ENCODE measurements at places on chromosomes 3 and 15.

- no peak for DNase-seq
These were observed 103.3 kb downstream of the STT3B start for GRCh38 chr3:31636049-31636448.

- no peak for DNase-seq
These were observed 44.6 kb downstream of the EOMES start for GRCh38 chr3:27677565-27677964.

- DNase-seq, result no peak
These were observed 32.3 kb downstream of the EXOG start for GRCh38 chr3:38528457-38528856.

GRCh38 chr3:153410517-153410916 lies 248.5 kb downstream of the RAP2B start:
- no peak for DNase-seq

DNA sequence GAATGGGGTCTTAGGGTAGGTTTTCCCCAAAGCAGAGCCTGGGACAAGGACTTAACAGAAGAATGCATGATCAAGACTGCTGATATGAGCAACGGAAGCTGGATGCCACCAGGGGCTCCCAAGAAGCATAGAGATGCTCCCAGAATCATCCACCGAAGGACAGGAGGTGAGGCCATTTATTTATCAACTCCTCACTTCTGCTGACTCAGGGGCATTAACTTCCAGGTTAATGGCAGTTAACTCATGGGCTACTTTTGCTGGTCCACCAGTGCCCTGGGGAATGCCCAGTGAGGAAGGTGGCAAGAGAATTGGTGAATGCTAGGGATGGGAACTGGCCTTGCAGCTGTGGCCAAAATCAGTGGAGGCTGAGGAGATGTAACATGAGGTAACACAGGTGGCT lies 27.8 kb downstream of the TAFA4 start:
- DNase-seq, result no peak

DNA sequence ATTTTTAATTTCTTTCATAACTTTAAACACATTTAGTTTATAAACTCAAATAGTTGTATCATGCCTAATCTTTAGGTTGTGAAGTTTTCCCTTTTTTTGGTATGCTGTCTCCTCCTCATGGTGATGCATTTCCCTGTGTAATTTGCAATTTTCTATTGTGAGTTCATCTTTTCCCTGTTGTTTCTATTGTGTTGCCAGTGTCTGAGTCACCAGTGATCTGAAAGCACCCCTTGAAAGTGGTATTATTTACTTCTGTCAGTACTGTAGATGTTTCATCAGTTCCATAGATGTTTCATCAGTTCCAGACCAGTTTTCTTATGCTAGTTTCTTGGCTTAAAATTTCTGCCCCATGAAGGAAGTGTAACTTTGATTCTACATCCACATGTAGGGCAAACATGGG lies 80.6 kb downstream of the OXSM start:
- no peak for DNase-seq

- DNase-seq, result no peak
These were observed 54.6 kb downstream of the DAPK2 start for GRCh38 chr15:63991706-63992105.

DNA sequence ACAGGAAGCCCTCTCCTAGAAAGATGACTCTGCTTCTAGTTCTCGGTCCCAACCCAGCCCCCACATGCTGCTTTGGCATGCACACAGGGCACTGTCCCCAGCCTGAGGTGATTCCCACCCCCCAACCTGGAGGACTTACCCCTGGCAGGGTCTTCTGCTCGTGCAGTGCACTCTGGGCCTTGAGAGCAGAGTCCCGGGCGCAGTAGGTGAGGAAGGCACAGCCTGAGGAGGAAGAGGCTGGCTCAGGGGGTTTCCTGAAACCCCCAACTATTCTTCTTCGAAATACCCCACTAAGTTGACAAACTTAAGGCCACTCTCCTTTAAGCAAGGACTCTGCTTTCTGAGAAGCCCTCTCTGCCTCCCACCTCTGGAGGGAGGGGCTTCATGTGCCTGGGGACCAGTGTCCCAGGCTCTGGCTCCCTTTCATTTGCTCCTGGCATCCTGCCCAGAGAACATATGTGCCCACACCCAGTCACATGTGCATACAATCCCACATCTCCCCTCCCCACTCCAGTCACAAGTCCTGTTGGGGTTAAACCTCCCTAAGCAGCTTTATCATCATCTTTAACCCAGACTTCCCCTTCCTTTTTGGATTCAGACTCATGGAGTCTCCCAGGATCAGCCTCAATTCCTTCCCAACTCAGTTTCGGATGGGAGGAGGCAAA lies 4.1 kb downstream of the CELF6 start:
- no peak for DNase-seq

GRCh38 chr3:149273096-149273751 lies 51.6 kb upstream of the CP start:
- DNase-seq, result peak; percentile 22

GRCh38 chr15:48667701-48668100 lies 22.2 kb upstream of the FBN1 start:
- no peak for DNase-seq

- DNase-seq, result peak; percentile 71
These were observed 81.9 kb upstream of the CTNNB1 start for GRCh38 chr3:41117398-41117870.

- peak; percentile 65 for DNase-seq
These were observed 68.5 kb downstream of the TRANK1 start for GRCh38 chr3:36876181-36876936.

DNA sequence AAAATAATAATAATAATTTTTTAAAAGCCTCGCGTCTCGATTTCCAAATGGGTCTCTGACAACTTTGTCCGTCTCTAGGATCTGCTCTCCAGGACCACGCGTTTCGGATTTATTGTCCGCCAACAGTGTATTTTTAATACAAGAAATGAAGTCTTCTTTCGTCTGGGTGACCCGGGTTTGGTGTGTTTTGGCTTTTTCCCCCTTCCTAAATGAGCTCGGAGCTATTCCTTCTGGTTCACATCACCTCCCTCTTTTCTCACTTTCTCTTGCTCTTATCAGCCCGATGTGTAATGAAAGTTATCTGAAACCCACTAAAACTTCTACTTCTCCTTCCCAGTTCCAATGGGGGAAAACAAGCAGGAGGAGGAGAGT lies 516.7 kb downstream of the MECOM start:
- no peak for DNase-seq

- DNase-seq, result no peak
These were observed 209.0 kb downstream of the ARRDC4 start for GRCh38 chr15:98169551-98169950.

GRCh38 chr3:133761605-133762484 lies 15.7 kb downstream of the TF start:
- no peak for DNase-seq

DNA sequence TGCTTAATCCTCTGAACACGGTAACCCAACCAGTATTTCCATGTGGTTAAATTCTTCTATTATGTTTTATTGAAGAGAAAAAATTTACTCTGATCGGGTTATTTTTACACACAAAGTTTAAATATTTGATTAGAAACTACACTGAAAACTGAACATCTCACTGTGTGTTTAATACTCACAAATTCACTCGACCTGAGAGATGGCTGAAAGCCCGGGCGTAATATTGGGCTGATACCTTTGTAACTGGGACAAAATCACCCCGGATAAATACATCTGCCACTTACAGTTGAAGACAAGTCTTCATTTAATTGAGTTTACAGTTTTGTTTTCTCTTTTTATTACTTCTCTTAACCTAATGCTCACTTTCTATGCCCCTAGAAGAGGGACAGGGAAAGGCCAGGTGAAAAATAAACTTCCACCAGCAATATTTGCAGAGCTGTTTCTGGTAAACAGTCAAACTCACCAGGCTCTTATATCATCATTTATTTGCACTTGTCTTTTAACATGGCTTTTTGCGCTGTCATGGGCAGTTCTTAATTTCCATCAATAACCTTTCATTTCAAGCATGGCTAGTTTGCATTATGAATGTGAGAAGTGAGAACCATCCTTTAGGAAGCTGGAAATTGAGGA lies 145.6 kb upstream of the TMCO5A start:
- DNase-seq, result no peak

DNA sequence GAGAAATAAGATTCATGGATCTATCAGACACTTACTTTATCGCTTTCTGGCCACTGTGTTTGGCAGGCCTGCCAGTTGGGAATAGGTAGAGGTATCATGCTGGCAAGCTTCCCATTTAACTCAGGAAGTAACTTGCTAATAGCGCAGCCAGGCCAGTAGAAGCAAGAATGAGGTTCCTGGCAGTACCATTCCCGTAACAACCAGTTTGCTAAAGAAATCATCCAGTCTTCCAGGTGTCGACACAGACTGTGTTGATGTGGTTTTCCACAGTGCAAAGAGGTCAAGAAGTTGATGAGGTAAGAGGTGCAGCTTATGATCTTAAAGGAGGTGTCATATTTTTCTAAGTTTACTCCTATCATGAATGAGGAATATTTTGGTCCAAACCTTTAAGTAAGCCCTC lies 46.2 kb downstream of the DPH6 start:
- no peak for DNase-seq

DNA sequence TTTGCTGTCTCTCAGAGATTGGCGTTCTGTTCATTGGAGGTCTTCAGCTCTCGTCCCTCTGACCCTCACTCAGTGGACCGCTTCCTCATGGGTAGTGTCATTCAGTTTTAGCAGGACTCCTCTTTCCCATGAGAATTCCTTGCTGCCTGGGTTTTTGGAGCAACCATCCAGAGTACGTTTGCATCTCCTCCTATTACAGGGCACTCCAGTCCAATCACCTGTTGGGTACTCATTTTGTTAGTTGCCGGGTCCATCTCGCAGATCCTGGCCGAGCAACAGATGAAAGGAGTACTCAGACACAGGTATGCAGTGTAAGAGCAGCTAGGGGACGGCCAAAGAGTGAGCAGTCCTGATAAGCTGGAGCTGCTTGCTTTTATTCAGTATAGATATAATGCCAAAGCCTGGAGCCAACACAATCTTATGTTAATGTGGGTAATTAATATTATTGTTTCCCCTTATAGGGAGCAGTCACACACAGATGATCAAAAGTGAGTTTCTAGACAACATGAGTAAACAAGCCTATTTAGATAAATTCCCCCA lies 49.6 kb downstream of the ISG20 start:
- no peak for DNase-seq

GRCh38 chr3:130968221-130968620 lies 58.4 kb downstream of the ASTE1 start:
- DNase-seq, result no peak

DNA sequence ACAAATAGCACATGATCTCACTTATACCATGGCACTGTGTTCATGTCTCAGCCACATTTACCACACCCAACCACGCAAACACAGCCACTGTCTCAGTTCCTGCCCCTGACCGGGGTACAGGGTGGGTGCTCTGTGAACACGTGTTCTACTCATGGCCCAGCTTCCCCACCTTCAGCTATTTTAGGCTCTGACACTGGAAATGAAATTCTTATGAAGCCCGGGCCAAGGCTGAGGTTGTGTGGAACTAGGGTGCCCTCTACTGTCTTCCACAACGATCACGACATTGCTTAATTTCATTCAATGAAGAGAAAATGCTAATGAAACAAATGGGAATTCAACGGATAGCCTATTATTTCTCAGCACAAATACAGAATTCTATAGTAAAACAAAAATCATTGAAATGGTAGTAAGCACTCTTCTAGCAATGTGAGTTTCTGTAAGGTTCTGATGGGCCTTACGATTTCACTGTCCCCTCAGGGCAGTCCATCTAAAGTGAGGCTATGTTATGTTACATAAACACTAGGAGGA lies 2.1 kb upstream of the GABRA5 start:
- no peak for DNase-seq

DNA sequence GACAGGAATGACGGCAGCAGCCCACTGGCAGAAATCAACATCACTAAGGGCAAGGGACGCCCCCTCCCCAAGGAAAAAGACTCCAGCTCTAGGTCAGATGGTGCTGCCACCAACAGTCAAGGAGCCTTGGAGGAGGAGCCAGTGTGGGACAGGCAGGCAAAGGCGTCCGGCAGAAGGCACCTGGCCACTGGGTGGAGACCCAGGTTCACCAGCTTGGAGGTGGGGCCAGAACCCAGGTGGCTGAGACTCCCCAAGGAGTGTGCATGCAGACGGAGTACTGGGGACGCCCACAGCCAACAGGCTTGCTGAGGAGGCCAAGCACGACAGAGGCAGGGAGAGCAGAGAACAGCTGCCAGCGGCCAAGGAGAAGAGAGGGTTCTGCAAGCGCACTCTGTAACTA lies 35.2 kb downstream of the PTPN23 start:
- no peak for DNase-seq

DNA sequence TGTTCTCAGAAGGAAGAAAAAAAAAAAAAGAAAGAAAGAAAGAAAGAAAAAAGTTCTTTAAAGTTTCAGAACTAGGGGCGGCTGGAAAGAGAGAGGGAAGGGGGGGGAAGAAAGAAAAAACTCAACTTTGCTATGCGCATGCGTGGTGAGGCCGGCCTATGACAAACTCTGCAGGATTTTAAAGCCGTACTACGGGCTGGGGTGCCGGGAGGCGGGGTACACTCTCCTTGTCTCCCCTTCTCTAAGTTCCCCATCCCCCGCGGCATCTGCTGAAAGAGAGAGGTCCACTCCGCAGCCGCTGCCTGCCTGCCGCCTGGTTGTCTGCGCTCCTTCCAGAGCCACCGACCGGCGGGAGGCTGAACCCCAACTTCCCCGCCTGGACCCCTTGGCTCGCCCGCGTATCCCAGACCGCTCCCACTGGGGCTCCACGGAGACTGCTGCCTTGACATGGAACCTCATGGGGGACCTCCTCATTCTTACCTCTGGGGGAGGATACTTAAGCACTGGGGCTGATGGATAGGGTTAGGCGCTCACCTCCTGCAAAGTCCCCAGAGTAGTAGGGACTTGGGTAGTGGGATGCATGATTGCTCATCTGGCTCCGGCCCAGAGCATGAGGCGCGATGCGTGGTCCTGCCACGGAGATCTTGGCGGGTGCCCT lies 1.4 kb upstream of the WNT5A start:
- DNase-seq, result peak; percentile 28

DNA sequence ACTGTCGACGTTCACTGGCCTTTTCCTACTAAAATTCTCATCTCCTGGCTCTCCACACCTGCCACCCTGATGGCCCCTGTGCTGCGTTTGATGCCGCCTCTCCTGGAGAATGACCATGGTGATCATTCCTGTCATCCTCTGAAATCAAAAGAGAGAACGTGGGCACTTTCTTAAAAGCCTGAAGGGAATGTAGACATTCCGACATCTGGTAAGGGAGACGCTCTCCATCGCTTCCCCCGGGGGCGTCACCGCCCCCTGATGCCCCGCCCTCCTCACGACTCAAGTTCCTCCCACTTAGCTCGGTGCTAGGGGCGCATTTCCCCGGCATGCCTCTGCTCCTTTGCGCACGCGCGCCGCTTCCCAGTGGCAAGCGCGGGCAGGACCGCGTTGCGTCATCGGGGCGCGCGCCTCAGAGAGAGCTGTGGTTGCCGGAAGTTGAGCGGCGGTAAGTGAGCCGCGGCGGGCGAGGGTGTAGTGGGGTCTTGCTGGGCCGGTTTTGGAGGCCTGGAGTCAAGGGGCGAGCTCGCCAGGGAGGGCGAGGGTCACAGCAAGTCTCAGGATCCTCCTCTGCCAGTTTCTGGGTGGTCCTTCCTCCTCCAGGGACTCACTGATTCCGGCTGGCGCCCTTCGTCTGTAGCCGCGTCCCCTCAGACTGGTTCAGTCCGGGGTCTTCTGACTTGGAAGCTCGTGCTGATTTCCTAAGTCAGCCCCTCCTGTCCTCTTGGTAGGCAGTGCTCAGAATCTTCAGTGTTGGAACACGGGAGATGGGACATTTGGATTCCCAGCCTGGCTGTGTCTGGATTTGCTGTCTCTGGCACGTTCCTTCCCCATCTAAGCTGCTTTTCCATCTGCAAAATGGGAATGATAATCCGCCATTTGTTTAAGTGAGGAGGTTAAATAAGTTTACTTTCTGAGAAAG lies at the start of gene ATG7:
Gene ATG7, plus strand, starts transcription at position 412 of the 919 bp plus-strand sequence. CDS start 26,299 bp downstream, outside the sequence.
- DNase-seq, result peak; percentile 95

- DNase-seq, result no peak
These were observed 347.0 kb upstream of the LMCD1 start for GRCh38 chr3:8154617-8155016.

GRCh38 chr15:96553006-96553405 lies 222.5 kb downstream of the NR2F2 start:
- DNase-seq, result no peak

All from GM18507 (cell line).